Fibroblast of villous mesenchyme (primary cell): ENCODE measurements at places on chromosomes 12 and 14. TPM values are rescaled to one million over a fixed set of nuclear protein-coding genes. Genes with fewer than 3 reads are reported as not detected.

- DNase-seq = no peak
These were observed 83.0 kb downstream of the LRRC9 start for GRCh38 chr14:60002819-60003492.

Gene BIN2
- not detected in 2 replicates for total RNA-seq

DNA sequence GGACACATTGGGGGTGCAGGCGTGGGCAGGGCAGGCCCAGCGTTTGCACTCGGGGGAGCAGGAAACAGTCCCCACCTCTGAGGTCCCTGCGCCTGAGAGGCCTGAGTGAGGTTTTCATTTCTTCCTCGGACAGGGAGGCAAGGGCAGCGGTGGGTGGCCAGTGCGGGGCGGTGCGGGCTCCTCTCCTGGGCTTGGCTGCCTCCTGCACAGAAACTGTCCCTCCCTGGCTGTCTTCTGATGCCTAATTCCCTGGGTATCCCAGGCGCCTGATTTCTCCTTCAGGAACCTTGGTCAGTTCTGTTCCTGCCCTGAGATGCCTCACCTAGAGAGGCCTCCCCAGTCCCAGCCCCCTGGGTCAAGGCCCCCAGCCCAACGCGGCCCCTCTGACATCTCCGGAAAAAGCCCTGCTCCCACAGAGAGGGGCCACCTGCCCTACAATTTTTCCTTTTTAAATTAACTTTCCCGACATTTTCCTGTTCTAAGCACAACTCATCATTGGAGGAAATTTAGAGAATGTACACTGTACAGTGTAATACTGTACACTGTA, 260.3 kb downstream of the ADGRD1 start:
- DNase-seq = no peak

Gene IKZF4
- total RNA-seq = 1.3 and 3.5 TPM in 2 replicates

- no peak for DNase-seq
These were observed 1.2 kb upstream of the LRRK2 start for GRCh38 chr12:40223646-40224045.

DNA sequence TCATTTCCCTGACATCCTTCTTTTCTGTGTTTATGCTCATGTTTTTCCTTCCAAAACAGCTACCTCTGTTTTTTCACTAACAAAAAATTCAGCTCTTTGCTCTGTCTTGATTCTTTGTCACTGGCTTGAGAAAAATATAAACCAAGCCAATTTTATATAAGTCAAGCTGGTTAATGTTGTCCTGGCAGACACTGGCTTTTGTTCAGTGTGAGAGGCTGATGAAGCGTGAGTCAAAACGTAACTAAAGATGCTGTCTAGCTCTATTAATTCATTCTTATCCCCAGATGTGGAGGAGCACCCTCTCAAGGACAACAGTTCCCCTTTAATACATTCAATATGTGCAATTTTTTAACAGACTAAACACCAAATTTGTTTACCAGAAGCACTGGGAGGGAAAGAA, 15.8 kb downstream of the TSPAN8 start:
- DNase-seq = no peak

Gene ADAMTS20
- under 0.01 TPM in 2 replicates for total RNA-seq

DNA sequence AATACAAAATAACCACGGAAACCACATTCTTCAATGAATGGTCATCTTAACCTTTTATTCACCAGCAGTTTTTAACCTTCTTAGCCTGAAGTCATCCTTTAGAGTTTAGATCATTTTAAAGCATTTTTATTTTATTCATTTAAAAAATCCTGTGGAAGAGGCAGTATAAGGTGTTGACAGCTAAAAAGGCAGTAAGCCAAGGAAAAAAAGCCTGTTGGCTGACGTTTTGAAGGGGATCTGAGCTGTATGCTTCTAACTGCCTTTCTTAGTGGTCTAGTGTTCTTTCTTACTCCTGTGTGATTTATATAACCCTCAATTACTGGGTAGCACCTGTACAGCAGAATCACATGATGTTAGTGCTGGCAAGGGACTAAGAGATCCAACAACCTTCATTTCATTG, 438.3 kb upstream of the SEL1L start:
- no peak for DNase-seq

DNA sequence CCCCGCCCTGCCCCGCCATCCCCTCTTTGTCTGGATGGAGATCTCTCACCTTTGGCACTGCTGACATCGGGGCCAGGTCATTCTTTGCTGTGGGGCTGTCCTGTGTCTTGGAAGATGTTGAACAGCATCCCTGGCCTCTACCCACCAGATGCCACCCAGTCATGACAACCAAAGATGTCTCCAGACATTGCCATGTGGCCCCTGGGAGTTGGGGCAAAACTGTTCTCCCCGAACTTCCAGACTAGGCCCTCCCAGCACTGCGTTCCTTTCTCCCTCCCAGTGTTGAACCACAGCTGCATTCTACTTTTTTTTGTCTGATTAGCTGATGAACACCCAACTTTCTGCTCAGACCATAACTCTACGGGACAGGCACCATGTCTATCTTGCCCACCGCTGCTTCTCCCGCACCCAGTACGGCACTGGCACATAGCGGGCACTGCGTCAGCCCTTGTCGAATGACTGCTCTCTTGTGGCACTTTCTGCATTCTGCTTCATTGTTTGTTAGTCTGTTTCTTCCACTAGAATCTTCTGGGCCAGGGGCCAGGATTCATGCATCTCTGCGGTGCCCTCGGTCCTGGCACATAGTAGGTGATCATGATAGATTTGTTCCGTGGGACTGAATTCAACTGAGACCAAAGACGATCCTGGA, 13.1 kb upstream of the MYL2 start:
- no peak for DNase-seq
